ENCODE measurements at places on chromosomes 6 and 20.
A peak's percentile ranks its signal among the peaks of the same experiment; 100 is the strongest.

DNA sequence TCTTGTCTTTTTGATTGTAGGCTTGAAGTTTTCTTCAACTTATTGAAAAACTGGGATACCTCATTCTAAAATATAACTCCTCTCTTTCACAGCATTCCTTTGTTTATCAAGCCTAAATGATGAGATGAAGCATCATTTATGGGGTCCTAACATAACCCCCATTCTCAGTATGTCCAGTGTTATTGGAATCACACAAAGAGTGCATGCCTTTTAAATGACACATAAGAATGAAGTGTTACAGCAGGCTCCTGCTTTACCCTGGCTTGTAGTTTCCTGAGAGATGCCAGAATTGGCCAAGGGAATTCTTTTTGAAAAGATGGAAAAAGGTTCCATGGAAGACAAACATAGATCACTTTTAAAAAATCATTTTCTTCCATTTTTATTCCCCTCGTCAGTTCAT, 502.4 kb downstream of the BCKDHB start:
- no peak for DNase-seq

DNA sequence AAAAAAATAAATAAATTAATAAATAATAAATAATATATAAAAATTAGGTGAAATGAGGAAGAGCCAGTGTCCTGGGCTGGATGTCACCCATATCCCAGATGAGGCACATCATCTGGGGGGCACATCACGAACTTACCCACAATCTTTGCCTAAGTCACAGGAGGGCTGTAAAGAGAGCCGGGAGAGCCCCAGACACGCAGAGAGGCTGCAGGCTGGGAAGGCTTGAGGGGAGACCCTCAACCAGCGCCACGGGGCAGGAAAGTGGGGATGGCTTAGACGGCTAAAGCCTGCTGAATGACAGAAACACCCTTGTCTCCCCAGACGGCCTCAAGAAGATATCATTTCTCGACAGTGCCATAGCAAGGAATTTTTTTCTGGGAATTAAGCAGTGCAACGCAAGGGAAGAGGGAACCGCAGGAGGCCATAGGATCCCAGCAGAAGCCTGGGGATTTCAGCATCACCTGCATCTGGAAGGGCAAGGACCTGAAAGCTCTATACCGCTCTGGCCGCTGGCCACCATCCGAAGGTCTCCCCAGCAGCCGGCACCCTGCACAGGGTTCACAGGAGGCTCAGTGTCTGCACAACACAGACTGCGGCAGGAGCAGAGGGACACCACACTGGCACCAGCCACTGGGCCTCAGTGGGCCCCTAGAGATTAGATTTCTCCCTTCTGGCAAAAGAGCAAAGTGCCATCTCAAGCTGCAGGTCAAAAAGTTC, 22.8 kb upstream of the NXT1 start:
- no peak for DNase-seq

DNA sequence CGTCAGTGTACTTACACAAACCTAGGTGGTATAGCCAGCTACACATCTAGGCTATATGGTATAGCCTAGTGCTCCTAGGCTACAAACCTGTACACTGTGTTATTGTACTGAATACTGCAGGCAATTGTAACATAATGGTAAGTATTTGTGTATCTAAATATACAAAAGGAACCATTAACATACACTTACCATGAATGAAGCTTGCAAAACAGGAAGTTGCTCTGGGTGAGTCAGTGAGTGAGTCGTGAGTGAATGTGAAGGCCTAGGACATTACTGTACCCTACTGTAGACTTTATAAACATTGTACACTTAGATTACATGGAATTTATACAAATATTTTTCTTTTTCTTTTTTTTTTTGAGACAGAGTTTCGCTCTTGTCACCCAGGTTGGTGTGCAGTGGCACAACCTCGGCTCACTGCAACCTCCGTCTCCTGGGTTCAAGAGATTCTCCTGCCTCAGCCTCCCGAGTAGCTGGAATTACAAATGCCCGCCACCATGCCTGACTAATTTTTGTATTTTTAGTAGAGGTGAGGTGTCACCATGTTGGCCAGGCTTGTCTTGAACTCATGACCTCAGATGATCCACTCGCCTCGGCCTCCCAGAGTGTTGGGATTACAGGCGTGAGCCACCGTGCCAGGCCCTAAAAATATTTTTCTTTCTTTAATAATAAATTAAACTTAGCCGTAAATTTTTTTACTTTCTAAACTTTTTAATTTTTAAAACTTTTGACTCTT, 15.4 kb upstream of the KIAA1755 start:
- peak; percentile 92 for DNase-seq

- DNase-seq = no peak
Measured at GRCh38 chr6:156710479-156710878, 66.7 kb upstream of the ARID1B start.

DNA sequence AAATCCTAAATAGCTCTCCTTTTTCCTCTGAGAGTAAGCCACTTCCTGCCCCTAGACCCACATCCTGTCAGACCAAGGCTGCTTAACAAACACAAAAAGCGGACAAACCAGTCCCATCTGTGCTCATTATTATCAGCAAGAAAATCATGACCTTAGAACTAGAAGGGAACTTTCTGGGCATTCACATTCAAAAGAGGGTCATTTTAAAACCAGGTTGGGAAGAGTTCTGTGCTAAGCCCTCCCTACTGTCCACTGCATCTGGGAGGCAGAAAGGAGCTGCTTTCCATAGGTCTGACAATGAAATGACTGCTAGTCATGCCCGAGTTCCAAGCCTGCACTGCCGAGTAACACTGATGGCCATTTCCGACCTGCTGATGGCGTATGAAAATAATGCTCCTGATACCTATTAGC, 15.4 kb downstream of the EZR start:
- peak; percentile 81 for DNase-seq

DNA sequence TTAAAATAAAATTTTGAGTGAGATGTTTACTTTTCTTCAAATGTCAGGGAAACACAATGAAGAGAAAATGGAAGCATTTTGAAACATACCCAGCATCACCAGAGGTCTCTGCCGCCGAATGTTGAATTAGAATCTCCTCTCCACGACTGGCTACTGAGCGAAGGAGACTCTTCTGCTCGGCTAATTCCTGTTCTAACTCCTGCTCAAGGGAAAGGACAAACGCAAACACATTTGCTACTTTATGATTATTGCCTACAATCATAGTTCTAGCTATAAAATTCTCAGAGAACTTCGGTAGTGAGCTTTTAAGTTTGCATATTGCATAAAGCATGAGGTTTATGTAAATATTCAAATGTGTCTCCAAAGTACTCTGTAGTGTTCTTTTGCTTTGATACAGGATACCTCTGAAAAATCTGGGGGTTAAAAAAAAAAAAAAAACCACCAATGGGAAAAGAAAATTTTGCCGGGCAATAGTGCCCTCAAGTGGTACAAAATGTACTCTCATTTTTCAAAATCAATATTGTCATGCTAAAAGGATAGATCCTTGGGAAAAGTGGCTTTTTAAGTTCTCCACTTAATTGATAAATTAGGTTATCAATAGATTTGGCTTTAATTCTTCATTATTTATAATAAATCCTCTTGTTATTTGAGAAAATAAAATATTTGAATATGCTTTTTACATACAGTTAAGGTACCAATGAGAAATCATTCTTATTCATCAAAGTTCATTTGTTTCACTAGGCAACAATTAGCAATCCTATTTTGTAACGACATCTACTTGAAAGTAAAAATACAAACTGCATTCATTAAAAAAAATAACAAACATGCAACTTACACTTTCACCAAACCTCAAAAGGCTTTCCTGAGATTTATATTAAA, 369.0 kb downstream of the SYNE1 start:
- peak; percentile 69 for DNase-seq

- no peak for DNase-seq
Measured at GRCh38 chr20:7689151-7689550, 251.1 kb downstream of the HAO1 start.

- no peak for DNase-seq
Measured at GRCh38 chr6:13870214-13870830, 54.4 kb upstream of the RNF182 start.

- no peak for DNase-seq
Measured at GRCh38 chr20:2978519-2978918, 64.9 kb upstream of the GNRH2 start.

DNA sequence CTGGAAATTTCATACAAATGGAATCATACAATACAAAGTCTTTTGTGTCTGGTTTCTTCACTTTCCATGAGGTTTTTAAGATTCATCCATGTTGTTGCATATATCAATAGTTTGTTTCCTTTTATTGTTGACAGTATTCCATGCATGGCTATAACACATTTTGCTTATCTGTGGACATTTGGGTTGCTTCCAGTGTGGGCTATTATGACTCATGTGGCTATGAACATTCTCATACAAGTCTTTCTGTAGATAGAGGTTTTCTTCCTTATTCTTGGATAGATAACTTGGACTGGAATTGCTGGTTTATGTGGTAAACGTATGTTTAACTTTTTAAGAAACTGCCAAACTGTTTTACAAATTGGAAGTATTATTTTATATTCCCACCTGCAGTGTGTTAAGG, 30.0 kb upstream of the KIF6 start:
- DNase-seq = no peak

- DNase-seq = peak; percentile 19
Measured at GRCh38 chr6:15301179-15302006, 55.5 kb downstream of the JARID2 start.

- no peak for DNase-seq
Measured at GRCh38 chr6:10421158-10421920, 6.5 kb upstream of the TFAP2A start.

GRCh38 chr6:46410334-46410953, 80.8 kb downstream of the RCAN2 start:
- peak; percentile 62 for DNase-seq

GRCh38 chr6:2634139-2634964, 116.4 kb downstream of the MYLK4 start:
- DNase-seq = peak; percentile 90

- DNase-seq = no peak
Measured at GRCh38 chr6:109795994-109796555, 105.0 kb downstream of the FIG4 start.

- DNase-seq = no peak
Measured at GRCh38 chr6:31785475-31785874, 8.3 kb upstream of the VWA7 start.

DNA sequence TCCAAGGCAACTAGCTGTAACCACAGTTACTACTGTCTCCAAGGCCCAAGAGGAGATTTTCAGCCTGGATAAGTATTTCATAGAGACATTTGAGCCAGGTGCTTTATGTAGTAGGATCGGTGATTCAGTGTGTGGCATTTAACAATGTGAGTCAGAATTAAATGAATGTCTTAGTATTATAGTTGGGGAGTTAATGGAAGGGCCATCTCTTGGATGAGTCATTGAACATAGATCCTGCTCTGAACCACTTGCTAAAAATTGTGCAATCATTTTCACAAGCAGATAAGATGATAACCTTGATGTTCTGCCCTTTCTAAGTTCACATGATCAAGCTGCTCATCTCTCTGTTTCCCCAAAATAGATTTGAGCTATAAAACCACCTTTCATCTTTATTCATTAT, 668.9 kb upstream of the CITED2 start:
- DNase-seq = peak; percentile 92

DNA sequence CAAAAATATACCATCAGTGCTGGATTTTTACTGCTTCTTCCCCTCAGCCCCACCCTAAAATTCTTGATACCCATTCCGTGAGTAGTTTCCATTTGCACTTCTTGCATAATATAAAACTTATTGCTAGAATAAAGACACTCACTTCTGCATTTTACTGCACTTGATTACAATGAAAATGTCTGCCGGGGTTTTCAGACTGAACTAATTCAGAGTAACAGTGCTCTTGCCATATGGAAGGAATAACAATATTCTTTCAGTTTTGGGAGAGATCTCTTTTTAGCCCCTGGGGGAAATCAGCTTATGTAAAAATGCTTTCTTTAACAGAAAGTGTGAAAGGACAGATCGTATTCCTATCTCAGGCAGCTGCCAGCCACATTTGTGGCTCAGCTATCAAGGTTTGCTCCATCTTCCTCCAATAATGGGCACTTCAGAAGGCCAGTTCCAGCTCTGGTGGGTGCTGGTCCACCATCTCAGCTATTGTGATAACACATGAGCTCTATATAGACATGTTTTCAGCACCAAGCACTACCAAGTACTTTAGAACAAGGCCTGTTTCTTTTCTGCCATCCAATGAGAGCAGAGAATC, 8.9 kb downstream of the SMLR1 start:
- DNase-seq = no peak

GRCh38 chr6:22600059-22600458, 30.7 kb downstream of the HDGFL1 start:
- no peak for DNase-seq

DNA sequence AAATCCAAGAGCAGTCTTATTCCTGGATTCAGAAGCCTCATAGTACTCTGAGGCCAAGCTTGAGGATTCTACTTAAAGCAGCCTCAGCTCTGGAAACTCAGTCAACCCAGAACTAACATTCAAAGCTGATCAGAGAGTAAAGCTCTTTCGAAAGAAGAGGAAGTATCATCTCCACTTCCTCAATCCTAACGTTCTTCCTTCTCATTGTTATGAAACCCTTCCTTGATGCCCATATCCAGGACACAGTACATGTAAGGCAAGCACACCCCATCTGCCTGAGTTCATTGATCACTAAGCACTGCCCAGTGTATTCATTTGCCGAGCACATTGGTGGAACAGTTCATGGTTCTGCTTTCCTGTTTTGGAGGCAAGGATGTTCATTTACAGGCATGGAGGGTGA, at the start of gene IPCEF1:
Gene IPCEF1 (minus strand): TSS at position 114 of the 400 bp plus-strand sequence. CDS start 90,856 bp downstream, outside the sequence.
- no peak for DNase-seq

DNA sequence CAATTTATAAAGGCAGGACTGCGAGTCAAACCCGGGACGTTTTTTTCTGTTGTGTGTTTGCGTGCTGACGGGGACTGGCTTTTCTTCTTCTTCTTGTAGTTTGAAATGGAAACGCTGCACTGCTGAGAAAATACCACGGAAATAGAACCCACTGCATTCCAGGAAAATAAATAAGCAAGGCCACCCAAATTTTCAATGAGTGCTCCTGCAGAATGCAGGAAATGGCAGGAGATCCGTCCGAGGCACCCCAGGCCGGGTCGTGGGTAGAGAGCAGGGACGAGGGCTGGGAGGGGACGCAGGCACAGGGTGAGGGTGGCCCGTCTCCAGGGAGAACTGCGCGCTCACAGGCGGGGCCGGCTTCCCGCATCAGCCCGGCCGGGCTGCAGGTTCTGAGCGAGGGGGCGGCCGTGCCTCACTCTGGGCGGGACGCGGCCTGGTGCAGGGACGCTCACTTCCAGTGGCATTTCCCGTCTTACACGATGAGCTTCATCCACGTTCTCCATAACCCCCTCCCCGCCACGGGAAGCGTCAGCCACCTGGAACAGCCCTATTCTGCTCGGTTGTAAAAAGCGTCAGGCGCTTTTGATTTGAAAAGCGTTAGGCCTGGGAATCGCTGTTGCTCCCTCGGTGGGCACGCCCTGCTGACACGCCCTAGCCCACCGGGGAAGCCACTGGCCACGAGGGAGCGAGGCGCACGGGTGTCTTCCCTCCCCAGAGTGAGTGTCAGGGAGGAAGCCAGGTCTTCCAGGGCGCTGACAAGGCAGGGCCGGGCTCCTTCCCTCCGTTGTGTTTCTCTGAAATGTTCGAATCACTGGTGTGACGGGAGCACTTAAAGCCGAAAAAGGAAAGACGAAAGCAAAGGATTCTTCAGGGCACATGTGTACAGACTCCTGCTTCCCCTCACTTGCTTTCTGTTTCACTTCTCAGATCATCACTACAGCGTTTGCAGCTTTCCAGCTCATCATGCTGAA, 17.9 kb upstream of the EXOC2 start:
- peak; percentile 54 for DNase-seq
